ENCODE measurements at places on chromosomes 2 and 18.

- DNase-seq: no peak
Measured at GRCh38 chr2:59567151-59567550, 986.3 kb downstream of the BCL11A start.

GRCh38 chr2:121372721-121373353, 87.8 kb upstream of the TFCP2L1 start:
- no peak for DNase-seq

DNA sequence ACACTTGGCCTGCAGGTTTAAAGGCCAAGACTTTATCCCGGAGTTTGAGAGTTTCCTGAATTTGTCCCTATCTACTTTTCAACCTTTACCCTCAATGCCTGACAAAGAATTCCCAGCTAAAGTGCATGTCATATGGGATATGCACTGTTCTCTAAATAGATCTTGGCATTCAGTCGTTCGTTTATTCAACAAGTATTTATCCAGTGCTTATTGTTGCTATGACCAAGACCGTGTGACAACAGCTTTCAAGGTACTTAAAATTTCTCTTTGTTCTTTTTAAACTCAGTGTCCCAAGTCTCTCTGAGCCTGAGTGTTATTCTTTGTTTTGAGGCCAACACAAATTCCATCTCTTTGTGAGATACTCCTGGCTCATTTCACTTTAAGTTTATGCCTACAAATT, 133.4 kb downstream of the RGPD3 start:
- no peak for DNase-seq

DNA sequence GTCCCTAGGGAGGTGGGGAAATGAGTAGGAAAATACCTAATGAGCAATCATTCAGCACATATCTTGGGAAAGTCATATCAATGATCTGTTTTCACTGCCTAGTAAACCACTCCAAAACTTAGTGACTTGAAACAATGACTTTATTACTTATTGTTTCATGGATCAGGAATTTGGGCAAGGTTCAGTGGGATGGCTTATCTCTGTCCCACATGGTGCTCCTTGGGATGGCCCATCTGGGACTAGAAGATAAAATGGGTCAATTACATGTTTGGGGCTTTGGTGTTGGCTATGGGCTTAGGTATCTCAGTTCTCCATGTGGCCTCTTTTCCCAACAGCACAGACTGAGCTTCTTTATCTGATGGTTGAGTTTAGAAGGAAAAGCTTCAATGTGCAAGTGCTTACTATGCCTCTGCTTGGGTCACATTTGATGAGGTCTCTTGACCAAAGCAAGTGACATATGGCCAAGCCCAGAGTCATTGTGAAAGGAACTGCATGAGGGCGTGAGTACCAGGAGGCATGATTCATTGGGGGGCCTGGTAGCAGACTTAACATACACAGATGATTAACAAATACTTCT, 218.1 kb upstream of the TNP1 start:
- DNase-seq: no peak

- no peak for DNase-seq
Measured at GRCh38 chr2:64672708-64673107, 19.0 kb upstream of the SERTAD2 start.

- no peak for DNase-seq
Measured at GRCh38 chr2:46239847-46240181, 57.4 kb upstream of the EPAS1 start.

DNA sequence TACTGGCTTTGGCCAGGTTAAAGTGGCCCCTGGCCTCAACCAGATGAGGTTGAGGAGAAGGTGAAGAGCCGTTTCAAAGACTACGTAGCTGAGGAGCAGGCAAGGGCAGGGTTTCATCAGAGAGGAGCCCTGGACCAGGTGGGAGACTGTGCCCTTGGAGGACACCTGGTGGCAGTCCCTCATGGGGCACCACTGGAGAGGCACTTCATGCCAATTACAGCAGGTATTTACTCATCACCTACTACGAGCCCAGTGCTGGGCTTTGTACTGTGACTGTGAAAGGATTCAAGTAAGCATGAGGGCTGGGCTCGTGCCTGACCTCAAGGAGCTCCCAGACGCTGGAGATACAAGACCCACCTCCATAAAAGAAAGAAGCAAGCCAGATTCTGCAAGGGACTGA, 37.6 kb downstream of the SMAD7 start:
- no peak for DNase-seq

- no peak for DNase-seq
Measured at GRCh38 chr2:240569998-240570530, 1.8 kb downstream of the RNPEPL1 start.

GRCh38 chr2:240623531-240624010, 1.7 kb upstream of the GPR35 start:
- DNase-seq: no peak

DNA sequence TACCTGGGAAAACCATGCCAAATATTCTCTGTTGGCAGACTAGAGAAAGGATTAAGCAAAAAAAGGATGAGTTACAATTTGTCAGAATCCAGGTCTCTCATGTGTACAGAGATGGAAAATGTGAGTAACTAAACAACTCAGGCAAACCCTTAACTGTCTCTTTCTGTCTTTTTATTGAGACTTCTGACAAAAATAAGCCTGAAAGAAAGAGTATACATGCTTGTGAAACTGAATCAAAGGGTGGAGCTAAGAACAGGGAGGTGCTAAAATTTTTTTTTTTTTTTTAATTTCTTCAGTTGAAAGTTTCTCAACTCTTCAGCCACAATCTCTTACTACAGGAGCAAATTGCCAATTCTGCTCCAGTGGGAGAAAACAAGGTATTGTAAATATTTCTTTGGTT, at the start of gene SERPINB10:
Gene SERPINB10, plus strand, starts transcription at position 295 of the 400 bp plus-strand sequence. CDS start 7,553 bp downstream, outside the sequence.
- no peak for DNase-seq
